Activated CD8-positive, alpha-beta memory T cell treated with anti-CD3 and anti-CD28 coated beads, Interleukin-2, amount 50 U/mL, for 4 hours (primary cell): ENCODE measurements at places on chromosomes 7 and 10.

- DNase-seq = no peak
Observed at GRCh38 chr7:24835643-24836042, 78.4 kb upstream of the GSDME start.

- DNase-seq = no peak
Observed at GRCh38 chr7:157292770-157293412, 43.9 kb upstream of the DNAJB6 start.

- no peak for DNase-seq
Observed at GRCh38 chr7:122767339-122767738, 64.6 kb upstream of the RNF148 start.

DNA sequence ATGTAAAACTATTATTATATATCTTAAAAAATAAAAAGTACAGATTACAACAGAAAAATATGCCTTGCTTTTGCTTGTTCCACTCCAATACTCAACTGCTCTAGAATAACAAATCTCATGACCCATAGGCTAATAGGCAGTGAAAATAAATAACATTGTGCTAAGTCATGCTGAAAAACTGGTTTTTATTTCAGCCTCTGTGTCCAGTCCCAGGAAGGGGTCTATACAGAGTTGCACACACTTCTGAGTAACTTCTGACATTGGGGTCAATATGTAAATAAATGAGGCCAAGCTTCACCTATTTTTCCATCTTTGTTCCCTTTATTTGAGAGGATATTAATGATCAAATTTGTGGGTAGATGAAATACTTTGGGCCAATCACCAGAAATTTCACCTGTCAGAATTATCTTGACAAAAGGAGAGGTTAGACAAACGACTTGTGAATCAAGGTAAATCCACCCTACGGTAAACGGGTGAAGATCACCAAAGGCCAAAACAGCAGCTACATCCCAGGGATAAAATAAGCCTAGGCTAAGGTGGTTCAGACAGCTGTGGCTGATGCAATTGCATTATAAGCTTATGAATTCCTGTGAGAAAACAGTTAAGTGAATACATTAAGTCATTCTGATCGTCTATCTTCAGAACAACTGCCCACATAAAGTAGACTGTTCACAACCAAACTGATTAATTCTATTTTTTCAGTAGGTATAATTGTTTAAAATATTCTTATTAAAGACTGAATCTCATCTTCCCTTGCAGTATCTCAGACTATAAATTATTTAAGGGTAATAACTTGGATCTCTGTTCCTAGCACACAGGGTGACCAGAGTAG is 87.5 kb downstream of the UBE2H start:
- DNase-seq = no peak

GRCh38 chr10:48594803-48595538 is 9.9 kb downstream of the ARHGAP22 start:
- no peak for DNase-seq

DNA sequence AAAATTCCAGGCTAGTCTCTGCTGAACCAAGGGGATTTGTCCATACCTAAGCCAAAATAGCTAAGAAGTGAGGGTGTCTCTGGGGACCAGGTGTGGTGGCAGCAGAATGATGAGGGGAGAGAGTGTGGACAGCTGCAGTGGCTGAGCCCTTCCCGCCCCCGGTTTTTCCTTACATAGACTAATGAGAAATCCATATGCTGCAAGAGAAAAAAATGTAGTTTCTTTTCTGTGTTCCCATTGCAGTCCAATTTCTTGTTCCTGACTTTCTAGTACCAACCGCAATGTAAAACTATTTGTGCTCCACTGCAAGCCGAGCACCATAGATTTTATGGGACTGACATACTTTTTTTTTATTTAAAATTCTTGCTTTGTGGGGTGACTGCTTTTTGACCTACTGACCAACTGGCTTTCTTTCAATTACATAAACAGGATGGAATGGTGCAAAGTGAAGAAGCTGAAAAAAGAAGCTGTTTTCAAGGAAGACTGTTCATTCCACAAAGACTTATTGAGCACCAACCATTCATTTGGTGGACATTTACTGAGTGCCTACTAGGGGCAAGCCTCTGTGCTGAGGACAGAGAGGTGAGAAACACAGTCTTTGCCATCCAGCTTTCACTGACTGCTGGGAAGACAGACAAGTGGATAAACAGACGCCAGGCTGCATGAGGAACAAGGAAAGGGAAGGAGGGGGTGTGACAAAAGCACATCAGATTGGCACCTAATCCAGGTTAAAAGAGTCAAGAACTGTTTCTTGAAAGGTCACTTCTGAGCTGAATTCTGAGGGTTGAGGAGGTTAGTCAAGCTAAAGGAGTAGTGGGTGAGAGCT is 9.8 kb downstream of the CEP41 start:
- DNase-seq = no peak

GRCh38 chr10:98899018-98899417 is 336.6 kb downstream of the HPSE2 start:
- no peak for DNase-seq

- DNase-seq = no peak
Observed at GRCh38 chr7:100826514-100827329, 601 bp downstream of the EPHB4 start.

GRCh38 chr7:130150587-130150986 is 54.6 kb downstream of the TMEM209 start:
- no peak for DNase-seq

- peak; percentile 24 for DNase-seq
Observed at GRCh38 chr10:42754155-42755027, 28.2 kb upstream of the BMS1 start.

- DNase-seq = no peak
Observed at GRCh38 chr7:139851770-139852481, 22.9 kb downstream of the TBXAS1 start.

DNA sequence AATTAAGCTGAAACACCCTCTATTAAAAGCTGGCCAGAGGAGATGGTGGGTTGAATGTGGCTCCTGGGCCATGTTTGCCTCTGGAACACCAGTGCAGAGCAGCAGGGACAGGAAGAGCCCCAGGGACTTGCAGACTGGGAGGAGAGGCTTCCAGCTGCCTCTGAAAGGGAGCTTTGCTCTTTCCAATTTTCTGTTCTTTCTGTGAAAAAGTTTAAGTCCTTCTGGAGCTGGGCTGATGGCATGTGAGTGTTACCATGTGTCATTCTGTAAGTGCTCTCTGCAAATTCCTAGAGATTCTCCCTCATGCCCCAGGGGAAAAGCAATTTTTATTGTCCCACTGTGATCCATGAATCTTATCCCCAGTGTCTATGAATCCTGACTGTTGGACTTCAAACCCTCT is 112.8 kb upstream of the LANCL2 start:
- DNase-seq = no peak

DNA sequence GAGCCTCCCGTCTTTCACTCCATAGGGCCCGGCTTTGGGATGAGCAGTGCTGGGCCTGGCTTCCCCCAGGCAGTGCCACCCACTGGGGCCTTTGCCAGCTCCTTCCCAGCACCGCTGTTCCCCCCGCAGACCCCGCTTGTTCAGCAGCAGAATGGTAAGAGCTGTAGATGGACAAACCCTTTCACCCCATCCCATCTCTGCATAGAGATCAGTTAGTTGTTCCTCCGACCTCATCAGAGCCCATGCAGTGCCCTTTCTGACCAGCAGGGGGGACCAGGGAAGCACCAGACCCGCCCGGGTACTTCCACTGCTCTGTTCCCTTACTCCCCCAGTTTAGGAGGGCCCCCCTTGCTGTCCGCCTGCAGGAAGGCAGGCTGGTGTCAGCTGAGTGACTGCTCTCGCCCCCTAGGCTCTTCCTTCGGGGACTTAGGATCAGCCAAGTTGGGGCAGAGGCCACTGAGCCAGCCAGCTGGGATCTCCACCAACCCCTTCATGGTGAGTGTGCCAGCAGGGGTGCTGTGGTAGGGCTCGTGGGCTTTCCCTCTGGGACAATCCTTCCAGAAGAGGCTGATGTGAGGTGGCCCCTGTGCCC is 9.8 kb downstream of the SAP25 start:
- peak; percentile 90 for DNase-seq

DNA sequence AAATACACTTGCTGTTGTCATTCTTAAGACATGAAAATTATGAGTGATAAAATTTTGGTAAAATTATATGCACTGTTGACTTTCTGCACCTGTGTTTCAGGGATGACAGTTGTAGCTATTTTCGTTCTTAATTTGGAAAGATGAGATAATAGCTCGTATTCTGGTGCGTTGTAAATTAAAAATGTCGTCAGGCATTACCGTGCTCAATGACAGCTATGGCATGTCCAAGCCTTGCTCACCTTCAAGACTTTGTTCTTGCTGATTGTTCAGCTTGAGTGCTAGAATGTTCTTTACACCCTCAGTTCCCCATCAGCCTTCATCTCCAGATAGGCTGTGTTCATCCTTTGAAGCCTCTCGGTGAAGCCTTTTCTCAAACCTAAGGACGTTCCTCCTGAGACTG is 21.5 kb downstream of the TRRAP start:
- DNase-seq = no peak

GRCh38 chr7:5217396-5217795 is 27.4 kb downstream of the WIPI2 start:
- no peak for DNase-seq

DNA sequence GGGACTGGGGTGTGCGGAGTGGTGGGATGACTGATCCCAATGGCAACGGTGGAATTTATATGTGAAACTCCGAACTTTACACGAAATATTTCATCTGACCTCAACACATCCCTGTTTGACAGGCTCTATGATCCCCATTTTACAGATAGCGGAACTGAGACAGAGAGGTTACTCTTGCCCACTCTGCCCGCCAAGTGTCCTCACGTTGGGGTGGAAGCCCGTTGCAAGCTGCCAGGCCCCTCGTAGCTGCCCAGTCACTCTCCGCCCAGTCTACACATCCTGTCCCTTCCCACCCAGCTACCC is 397 bp upstream of the NFE2L3 start:
- no peak for DNase-seq

- DNase-seq = no peak
Observed at GRCh38 chr7:50735333-50735732, 47.4 kb downstream of the GRB10 start.

DNA sequence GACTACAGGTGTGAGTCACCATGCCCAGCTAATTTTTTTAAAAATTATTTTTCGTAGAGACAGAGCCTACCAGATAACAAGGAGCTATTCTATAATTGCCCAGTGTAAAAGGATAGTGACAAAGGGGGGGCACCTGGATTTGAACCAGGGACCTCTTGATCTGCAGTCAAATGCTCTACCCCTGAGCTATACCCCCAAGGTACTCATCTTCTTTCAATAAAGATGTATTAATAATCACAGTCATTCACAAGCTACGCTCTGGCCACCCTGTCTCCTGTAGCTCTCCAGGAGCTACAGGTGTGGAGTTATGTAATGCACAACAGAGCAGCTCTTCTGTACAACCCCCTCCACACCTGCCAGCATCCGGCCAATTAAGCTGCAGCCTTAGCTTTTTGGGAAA is 83.5 kb downstream of the ZNF777 start:
- DNase-seq = no peak

DNA sequence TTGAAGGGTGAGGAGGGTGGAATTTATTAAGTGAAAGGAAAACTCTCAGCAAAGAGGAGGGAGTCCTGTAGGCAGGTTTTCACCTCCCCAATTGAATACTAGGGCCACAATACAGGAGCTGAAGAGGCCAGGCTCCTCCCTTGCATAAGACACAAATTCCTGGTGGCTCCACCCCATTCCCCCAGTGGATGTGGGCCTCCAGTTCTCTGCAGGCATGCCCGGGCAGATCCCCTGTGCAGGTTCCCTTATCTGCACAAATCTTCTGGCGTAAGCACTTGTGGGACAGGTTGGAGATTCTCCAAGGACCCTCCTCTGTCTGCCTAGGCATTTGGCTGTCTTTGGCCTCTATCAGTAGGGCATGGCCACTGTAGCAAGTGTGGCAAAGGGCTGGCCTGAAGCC is 847.1 kb upstream of the MBL2 start:
- no peak for DNase-seq

DNA sequence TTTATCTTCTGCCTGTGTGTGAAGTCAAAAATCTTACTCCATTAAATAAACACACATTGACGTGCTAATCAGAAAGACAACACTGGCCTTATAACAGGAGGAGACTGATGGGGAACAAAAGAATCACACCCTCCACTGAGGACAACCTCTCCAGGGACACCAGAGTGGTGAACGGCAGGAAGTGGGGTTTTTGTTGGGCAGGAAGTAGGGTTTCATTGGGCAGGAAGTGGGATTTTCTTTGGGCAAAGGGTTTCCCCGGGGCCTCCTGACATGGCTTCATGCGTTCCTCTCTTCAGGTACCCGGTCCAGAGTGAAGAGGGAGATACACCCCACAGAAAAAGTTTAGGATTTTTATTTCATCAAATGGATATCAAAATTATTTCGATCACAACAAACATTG is 30.6 kb downstream of the ADARB2 start:
- no peak for DNase-seq

GRCh38 chr10:6120691-6121090 is 31.9 kb downstream of the RBM17 start:
- DNase-seq = no peak

DNA sequence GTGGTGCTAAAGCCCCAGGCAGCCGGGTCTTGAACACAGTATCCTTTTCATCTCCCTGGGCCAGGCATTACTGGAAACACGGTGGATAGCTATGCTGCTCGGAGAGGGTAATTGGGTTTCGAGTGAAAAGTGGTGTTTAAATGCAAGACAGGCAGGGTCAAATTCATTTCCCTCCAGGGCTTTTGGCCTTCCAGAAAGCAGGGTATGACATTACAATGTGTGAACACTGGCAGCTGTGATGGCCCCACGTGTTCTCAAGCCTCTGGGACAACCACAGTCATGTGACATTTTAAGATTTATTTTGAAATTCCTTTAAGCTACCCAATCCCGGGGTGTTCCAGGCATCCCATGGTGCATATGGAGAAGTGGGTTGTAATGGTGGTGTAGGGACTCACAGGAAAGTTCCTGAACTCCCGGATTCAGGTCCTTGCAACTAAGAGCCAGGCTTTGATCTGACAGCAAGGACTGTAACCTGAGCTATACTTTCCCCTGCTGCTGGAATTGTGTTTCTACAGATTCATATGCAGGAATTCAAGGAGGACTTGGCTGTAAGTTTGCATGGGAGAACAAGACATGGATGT is 46.8 kb downstream of the INSYN2A start:
- no peak for DNase-seq
